ENCODE measurements at places on chromosomes 2 and 18.

- no peak for DNase-seq
Measured at GRCh38 chr2:35803126-35803525, 552.5 kb upstream of the CRIM1 start.

- no peak for DNase-seq
Measured at GRCh38 chr2:18516112-18516511, 44.3 kb downstream of the RDH14 start.

DNA sequence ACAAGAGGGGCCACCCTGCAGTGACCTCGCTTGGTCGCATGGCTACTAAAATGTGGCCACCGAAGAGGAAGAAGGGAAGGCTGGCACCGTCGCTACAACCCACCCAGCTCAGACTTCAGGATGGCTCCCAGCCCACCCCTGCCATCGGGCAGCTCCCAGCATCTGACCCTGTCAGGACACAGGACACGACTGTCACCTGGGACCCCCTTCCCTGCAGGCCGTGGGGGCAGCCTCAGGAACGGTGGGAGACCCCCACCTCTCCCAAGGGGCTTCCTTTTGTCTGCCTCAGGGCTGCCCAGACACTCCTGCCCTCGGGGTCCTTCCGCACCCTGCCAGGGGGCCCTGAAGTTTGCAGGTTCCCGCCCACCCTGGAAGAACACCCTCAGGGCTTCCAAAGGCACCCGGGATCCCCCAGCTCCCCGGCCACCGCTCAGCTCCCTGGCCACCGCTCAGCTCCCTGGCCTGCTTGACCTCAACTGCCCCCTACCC, 7.7 kb downstream of the RTP5 start:
- no peak for DNase-seq

DNA sequence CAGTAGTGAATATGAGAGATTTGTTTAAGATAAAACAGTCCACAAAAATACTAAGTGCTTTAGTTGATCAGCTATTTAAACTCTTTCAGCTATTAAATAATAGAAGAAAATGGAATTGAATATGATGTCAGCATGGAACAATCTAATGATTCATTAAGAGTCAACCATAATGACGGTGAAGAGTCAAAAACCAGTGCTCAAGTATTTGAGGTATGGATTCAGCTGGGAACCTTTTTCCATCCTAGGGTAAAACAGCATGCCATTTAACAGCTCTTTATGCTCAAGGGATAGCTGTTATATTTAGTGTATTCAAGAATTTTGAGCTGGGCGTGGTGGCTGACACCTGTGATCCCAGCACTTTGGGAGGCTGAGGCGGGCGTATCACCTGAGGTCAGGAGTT, 29.7 kb downstream of the CARF start:
- no peak for DNase-seq

GRCh38 chr2:27795868-27796277, 24.4 kb downstream of the MRPL33 start:
- DNase-seq, result no peak

- DNase-seq, result no peak
Measured at GRCh38 chr2:25176138-25176537, 7.8 kb upstream of the POMC start.

DNA sequence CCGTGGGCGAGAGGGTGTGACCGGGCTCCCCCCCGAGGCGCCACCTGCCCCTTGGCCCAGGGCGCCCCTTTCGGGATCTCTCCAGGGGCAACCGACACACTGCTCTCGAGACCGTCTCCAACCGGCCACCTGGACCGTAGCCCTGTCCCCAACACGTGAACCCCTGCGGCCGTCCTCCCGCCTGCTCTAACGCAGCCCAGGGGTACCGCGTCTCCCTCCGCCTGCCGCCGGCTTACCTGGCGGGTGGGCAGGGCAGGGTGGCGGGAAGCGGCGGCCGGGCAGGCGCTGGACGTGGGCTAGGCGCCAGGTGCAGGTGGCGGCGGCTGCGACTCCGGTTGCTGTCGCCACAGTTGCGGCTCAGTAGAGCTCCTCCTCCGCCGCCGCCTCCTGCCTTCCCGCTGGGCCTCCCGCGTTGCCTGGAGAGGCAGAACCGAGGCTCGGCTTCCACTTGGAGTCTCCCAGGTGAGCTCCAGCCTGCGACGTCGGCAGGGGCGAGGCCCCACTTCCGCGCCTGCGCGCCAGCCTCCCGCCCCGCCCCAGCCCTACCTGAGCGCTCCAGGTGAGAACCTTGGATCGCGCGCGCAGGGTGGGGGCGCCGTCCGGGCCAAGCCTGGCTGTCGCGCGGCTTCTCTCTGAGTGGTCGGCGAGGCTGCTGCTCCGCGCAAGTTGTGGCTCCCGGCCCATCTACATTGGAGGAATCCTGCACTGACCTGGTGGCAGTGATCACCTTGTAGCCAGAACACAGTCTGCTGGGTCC, at the start of gene GALNT3:
Gene GALNT3, minus strand, starts transcription at position 469 of the 757 bp plus-strand sequence. CDS start 23,547 bp downstream, outside the sequence.
- no peak for DNase-seq
